ENCODE measurements at places on chromosomes 4 and X.

GRCh38 chr4:84063619-84064018 lies 435.5 kb downstream of the NKX6-1 start:
- no peak for DNase-seq

- no peak for DNase-seq
Measured at GRCh38 chrX:132751063-132751690, 207.3 kb downstream of the HS6ST2 start.

DNA sequence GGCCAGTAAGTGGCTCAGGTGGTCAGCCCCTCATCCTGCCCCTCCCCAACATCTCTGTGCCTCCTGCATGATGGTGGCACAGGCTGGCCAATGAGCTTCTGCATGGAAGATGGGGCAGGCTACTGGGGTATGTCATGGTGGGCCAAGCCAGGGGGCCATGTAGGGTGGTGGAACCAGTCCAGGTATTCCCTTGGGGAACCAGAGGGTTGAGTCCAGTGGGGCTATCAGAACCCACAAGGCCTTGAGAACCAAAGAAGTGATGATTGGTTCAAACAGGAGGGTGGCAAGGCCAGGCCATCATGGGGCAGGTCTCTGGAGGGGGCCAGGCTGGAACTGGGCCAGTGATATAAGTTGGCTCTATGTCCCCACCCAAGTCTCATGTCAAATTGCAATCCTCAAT lies 18.8 kb upstream of the PPP2R2C start:
- DNase-seq, result no peak

- no peak for DNase-seq
Measured at GRCh38 chrX:130213376-130213775, 41.6 kb downstream of the RAB33A start.

GRCh38 chr4:80500613-80501012 lies 165.1 kb downstream of the CFAP299 start:
- DNase-seq, result no peak

- peak; percentile 6 for DNase-seq
Measured at GRCh38 chr4:108396900-108397497, 223.4 kb upstream of the RPL34 start.

GRCh38 chr4:74117024-74117534 lies 18.1 kb upstream of the CXCL2 start:
- DNase-seq, result peak; percentile 39

Measured in SW480 (cell line).